Vagina (tissue), 2 donors: ENCODE measurements at places on chromosomes 1 and 21.

- DNase-seq, result no peak
Observed at GRCh38 chr1:65311760-65312159, 2.4 kb downstream of the DNAJC6 start.

DNA sequence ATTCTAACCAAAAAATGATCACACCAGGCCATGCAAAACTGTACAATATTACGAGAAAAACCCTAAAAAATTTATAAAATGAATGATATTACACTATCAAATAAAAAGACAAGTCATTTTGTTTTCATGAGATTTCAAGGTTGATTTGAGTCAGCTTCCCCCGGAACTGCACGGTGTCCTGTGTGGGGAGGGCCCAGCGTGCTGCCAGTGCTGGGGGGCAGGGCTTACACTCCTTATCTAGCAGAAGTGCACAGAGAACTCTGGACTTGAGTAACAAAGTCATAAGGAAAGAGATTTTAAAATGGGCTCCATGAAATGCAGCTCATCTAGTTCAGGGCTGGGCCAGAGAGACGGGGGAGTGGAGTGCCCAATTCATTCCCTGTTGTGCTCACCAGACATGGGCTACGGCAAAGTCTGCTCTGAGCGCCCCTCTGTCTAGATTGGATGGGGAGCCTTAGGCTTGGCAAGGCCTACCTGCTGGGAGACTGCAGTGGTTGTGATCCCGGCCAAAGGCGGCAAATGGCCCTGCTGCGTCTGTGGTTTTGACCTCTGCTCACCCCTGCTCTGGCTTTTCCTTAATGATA lies 50.1 kb downstream of the COQ8A start:
- DNase-seq, result no peak

- DNase-seq, result no peak
Observed at GRCh38 chr1:35030338-35030737, 1.4 kb downstream of the ZMYM6 start.

DNA sequence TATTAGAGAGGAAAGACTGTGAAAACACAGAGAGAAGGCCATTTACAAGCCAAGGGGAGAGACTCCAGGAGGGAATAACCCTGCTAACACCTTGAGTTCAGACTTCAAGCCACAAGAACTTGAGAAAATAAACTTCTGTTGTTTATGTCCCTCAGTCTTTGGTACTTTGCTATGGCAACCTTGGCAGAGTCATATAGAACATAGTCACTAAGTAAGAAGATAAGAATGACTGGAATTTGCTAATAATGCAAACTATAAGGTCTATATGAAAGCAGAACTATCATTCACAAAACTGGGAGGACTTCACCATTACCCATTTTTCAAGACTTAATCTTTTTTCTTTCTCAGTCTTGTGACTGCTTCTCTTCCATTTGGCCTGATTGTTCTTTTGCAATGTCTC lies 767.3 kb upstream of the ADAMTS5 start:
- DNase-seq, result no peak

- no peak for DNase-seq
Observed at GRCh38 chr21:34268493-34268892, 95.3 kb upstream of the KCNE2 start.

DNA sequence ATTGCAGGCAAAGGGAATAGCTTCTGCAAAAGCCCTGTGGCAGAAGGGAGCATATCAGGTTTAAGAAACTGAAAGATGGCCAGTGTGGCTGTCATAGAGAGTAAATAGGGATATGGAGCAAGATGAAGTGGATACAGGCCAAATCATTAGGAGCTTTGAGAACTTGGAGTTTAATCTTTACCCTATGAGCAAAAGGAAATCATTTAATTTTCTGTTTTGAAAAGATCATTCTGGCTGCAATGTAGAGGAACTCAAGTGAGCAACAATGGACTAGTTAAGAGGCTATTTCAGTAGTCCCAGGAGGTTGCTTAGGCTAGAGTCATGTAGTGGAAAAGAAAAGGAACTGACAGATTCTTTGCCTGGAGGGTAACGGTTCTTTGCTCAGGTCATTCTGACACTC lies 47.2 kb downstream of the RAP1A start:
- no peak for DNase-seq

DNA sequence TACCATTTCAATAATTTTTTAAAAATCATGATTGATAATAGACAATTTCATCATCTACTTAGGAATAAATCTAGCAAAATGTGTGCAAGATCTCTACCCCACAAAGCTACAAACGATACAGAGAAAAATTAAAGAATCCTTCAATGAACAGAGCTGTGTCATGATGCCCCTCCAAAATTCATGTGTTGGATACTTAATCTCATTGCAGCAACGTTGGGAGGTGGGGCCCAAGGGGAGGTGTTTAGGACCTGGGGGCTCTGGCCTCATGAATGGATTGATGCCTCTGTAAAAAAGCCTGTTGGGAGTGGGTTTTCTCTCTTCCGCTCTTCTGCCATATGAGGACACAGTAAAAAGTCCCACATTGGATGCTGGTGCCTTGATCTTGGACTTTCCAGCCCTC lies 54.9 kb downstream of the PRSS38 start:
- DNase-seq, result no peak

GRCh38 chr1:181169281-181169865 lies 80.9 kb downstream of the IER5 start:
- DNase-seq, result no peak

GRCh38 chr1:109805486-109806165 lies 41.9 kb upstream of the EPS8L3 start:
- DNase-seq, result no peak

GRCh38 chr1:207051191-207051943 lies at the start of gene YOD1:
TSS of gene YOD1 (minus strand) at chr1:207051208. CDS start at chr1:207051030, 178 bp downstream.
- peak; percentile 85 for DNase-seq

DNA sequence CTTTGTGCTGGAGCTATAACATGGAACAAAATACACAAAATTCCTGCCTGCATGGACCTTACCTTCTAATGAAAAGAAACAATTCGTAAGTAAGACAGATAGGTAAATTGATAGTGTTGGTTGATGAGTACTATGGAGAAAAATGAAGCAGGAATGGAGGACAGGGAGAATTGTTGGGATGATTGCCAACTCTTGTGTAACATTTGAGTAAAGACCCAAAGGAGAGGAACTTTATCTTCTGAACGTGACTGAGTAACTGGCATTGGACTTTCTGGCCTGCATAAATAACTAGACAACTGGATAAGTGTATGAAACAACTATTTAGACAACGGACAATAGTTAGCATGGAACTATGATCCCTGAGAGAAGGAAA lies 6.8 kb upstream of the EFCAB14 start:
- no peak for DNase-seq

DNA sequence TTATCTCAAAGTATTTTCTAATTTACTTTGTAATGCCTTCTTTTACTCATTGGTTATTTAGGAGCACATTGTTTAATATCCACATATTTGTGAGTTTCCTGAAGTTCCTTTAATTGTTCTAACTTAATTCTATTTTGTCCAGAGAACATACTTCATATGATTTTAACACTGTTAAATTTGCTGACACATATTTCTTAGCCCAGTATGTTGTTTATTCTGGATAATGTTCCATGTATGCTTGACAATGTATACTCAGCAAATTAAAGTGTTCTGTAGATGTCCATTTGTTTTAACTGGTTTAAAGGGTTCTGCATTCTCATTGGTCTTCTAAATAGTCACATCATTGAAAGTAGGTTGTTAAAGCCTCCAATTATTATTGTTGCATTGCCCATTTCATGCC lies 643.7 kb upstream of the NR5A2 start:
- DNase-seq, result no peak

GRCh38 chr1:105914403-105914802 lies 1142.1 kb upstream of the PRMT6 start:
- DNase-seq, result no peak

GRCh38 chr21:25323356-25323949 lies 283.8 kb downstream of the MRPL39 start:
- DNase-seq, result no peak

GRCh38 chr1:219784660-219785381 lies 143.5 kb downstream of the SLC30A10 start:
- no peak for DNase-seq

- no peak for DNase-seq
Observed at GRCh38 chr21:24976238-24976637, 631.0 kb downstream of the MRPL39 start.

DNA sequence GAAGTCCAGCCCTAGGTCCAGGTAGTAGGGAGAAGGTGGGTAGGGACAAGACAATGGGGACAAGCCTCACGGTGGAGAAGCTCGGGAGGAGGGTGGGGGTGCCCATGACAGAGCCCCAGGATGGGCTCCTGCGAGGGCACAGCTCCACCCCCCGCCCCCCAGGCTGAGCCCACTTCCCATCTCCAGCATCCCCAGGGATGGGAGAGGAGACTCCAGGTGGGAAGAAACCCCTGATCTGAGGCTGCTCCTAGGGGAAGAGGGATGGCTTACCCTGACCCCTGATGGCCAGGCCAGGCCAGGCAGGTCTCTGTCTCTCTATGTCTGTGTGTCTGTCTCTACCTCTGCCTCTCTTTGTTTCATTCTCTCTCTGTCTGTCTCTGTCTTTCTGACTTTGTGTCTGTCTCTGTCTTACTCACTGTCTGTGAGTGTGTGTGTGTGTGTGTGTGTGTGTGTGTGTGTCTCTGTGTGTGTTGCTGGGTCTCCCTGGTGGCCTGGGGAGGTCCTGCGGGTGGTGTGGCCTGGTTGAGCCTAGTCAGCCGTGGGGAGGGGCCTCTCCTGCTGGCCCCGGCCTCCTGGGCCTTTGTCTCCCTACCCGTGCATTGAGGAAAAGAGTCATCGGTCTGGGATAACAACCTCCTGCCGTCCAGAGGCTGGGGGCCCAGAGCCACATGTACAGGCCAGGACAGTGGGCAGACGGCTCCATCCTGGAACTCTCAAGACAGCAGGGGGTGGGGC lies 45.7 kb downstream of the WNT9A start:
- no peak for DNase-seq

GRCh38 chr1:198462365-198463019 lies 78.0 kb downstream of the ATP6V1G3 start:
- no peak for DNase-seq

DNA sequence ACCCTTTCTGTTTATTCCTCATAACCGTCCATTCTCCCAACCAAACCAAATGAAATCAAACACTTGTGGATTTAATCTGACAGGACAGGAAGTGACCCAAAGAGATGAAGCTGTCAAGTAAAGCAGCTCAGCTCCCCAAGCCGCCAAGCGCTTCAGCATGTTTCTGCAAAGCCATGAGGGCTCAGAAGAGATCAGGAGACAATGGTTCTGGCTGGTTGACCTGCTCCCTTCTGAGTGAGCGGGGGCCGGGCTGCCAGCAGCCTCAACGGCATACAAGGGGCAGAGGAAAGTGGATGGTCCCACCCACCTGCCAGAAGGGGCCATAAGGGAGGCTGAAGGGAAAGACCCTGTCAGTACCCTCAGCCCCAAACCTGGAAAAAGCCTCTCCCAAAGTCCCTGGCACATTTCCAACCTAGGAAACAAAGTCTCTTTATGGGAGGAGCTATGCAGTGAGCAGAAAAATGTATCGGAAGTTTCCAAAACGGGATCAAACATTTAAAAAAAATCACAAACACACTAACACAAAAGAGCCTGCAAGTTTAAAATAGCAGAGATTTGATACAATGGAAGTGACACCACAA lies 45.4 kb downstream of the SLC45A1 start:
- no peak for DNase-seq

DNA sequence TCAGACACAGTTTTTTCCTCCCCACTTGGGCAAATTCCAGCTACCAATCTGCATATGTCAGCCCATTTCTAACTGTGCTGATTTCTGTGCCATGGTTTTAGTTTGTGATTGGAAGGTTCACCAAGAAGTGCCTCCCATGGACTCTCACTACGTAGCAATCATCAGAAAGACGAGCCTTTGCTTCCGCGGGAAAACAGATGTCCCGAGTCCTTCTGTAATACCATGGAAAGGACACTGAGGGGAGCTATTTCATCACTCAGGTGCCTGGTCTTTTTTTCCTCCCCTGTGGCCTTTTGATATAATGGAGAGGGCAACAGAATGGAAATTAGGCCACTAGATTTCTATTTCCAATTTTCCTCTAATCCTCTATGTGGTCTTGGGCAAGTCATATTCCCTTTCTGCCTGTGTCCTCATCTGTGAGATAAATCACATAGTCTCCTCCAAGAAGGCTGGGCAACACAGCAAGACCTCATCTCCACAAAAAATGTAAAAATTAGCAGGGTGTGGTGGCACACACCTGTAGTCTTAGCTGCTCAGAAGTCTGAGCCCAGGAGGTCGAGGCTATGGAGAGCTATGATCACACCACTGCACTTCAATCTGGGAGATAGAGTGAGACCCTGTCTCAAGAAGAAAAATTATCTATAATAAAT lies 24.8 kb downstream of the LEMD1 start:
- no peak for DNase-seq

- no peak for DNase-seq
Observed at GRCh38 chr1:26401891-26402290, 8.7 kb upstream of the LIN28A start.

- DNase-seq, result no peak
Observed at GRCh38 chr21:45172420-45172819, 98.0 kb downstream of the ADARB1 start.

GRCh38 chr1:56196839-56197238 lies 382.5 kb downstream of the PLPP3 start:
- no peak for DNase-seq

- DNase-seq, result no peak
Observed at GRCh38 chr1:112528076-112528475, 19.3 kb downstream of the WNT2B start.

- DNase-seq, result no peak
Observed at GRCh38 chr1:37233606-37234005, 199.3 kb upstream of the GRIK3 start.

GRCh38 chr1:104797982-104798381 lies 1048.3 kb downstream of the AMY1C start:
- no peak for DNase-seq

GRCh38 chr1:156794506-156795373 lies 21.9 kb downstream of the SH2D2A start:
- DNase-seq, result no peak

DNA sequence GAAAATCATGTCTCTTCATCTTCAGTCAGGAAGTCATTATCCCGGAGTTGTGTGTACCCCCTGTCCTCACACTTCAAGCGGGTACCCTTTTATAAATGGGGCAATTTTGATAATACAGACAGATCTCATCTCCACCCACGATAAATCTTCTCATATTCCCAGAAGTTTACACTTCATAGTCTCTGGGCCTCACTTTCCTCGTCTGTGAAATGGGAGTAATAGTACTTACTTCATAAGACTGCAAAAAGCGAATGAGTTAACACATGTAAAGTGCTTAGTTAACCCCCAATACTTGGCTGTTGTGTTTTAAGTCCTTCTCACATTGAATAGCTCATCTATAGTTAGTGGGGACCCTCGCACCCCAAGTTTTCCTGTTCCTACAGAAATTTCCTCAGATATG lies 820 bp downstream of the NUP210L start:
- DNase-seq, result no peak
